ENCODE measurements at places on chromosomes 4 and X.

GRCh38 chr4:156798438-156798837 lies 173.2 kb downstream of the PDGFC start:
- no peak for DNase-seq

DNA sequence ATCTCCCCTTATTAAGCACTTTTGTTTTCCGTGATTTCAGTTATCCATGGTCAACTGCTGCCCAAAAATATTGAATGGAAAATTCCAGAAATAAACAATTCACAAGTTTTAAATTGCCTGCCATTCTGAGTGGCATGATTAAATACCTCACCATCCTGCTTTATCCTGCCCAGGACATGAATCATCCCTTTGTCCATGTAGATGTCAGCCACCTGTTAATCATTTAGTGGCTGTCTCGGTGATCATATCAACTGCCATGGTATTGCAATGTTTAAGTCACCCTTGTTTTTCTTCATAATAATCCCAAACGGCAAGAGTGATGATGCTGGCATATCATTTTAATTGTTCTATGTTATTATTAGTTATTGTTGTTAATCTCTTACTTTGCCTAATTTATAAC lies 79.8 kb upstream of the LHFPL1 start:
- DNase-seq = no peak

- DNase-seq = no peak
Observed at GRCh38 chr4:48781968-48782367, 1.9 kb upstream of the FRYL start.

- no peak for DNase-seq
Observed at GRCh38 chrX:115058276-115058675, 40.9 kb upstream of the IL13RA2 start.

GRCh38 chrX:77900688-77901087 lies 1.4 kb downstream of the COX7B start:
- no peak for DNase-seq

DNA sequence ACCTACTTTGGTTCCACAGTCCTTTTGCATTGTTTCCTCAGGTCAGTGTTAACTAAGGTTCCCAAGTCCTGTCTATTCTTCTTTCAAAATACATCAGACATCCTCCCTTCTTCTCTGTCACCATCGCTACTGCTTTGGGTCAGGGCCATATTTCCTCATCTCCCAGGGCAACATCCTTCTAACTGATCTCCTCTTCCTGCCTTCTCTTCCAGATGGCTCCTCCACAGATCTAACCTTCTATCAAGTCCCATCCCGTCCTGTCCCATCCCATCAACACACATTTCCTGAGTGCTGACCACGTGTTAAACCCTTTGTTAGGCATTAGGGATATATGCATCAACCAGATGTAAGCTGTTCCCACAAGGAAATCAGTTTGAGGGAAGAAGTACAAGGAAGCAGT lies 25.9 kb downstream of the PLAC1 start:
- no peak for DNase-seq

DNA sequence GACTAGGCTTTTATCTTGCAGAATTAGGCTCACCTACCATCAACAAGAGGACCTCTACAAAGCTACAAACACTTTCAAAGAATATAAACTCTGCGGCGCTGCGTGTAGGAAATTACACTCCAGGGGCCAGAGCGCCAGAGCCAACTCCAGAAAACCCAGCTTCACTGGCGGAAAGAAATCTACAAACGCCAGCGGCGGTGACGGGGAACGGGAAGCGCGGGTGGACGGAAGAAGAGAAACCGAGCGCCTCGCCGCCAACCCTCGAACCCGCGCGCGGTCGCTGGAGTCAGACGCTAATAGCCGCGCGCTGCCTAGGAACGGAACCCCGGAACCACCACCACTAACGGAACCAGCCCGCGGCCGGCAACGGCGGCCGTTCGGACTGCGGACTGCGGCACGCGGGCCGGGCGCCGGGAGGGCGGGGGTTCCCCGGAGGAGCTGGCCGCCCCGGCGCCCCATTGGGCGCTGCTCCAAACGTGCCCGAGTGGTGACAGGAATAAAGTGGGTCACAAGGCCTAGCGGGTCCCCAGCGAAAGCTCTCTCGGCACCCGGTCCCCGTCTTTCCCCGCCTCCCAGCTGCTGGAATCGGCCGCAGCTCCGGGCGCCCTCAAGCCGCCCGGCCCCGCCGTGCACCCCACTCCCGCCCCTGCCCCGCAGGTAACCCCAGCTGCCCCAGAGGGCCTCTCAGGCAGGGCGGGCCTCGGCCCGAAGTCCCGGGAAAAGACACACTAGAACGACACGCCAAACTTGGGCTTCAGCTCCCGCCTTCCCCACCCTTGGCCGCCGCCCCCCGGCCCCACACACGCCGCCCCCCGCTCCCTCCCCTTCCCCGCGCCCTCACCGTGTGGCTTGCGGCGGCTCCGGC lies 836 bp downstream of the CLOCK start:
- peak; percentile 22 for DNase-seq

Data from GM18507 (cell line).